ENCODE measurements at places on chromosomes 16 and 17. TPM values are rescaled to one million over a fixed set of nuclear protein-coding genes. Genes with fewer than 3 reads are reported as not detected.

AATF gene
- total RNA-seq: 47.2 TPM

SNX20 gene
- total RNA-seq: 2.9 TPM

GLTPD2 gene
- total RNA-seq: not detected

KRTAP4-1 gene
- 0.84 TPM for total RNA-seq

CMTM3 gene
- 15.9 TPM for total RNA-seq

TBC1D3I gene
- 0.55 TPM for total RNA-seq

MGAT5B gene
- total RNA-seq: 0.44 TPM

CACNG5 gene
- total RNA-seq: not detected

KRTAP2-3 gene
- total RNA-seq: not detected

ASB16 gene
- total RNA-seq: not detected

DNA sequence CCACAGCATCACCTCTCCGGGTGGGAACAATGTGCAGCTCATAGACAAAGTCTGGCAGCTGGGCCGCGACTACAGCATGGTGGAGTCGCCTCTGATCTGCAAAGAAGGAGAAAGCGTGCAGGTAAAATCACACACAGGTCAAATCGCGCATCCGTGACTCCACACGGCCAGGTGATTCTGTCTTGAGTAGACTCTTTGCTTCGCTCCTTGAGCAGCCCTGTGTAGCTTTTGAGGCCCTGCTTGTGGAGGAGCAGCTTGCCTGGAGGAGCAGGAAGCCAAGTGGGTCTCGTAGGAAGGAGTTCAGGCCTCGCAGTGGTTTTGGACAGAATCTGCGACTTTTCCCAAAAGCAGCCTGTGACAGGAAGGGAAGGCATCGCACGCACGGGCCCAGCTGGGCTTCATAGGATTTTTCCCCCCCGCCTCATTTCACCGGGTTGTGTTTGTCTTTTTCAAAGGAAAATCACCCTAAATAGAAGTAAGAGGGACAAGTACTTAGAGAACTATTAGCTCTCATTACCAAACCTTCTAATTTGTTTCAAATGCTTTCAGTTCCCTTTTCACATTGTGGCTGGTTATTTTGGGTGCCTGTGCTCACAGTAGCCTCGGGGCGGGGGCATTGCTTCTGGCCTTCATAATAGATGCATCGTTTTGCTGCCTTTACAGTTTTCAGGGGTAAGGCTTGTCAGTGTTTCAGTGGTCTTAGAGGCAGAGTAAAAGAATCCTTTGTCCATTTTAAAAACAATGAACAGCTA lies 71.5 kb downstream of the SEC14L1 start:
- no peak for DNase-seq

DNA sequence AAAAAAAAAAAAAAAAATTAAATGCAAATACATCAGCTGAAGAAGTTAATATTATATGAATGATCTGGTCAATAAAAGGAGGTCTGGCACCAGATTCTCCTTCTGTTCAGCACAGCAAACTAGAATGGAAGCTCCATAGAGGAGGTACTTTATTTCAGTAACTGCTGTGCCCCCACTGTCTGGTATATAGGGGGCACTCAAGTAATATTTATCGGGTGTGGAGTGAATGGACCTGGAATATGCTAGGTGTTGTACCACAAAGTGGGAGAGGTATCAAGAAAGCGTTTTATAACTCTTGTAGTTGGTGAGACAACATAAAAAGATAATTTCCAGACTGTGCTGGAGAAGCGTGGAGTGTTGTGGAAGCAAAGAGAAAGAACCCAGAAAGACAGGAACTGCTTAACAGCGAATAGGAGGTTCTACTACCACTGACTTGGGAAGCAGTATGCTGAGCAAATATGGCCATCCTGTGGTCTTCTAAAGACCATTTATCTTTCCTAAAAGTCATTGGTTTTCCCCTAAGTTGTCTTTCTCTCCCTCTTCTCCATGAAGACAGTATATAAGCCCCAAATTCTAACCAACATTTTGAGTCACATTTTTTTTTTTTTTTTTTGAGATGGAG lies 12.2 kb upstream of the PRKCA start:
- no peak for DNase-seq

GRCh38 chr16:53945996-53946395 lies 242.0 kb downstream of the FTO start:
- peak; percentile 30 for DNase-seq

DNA sequence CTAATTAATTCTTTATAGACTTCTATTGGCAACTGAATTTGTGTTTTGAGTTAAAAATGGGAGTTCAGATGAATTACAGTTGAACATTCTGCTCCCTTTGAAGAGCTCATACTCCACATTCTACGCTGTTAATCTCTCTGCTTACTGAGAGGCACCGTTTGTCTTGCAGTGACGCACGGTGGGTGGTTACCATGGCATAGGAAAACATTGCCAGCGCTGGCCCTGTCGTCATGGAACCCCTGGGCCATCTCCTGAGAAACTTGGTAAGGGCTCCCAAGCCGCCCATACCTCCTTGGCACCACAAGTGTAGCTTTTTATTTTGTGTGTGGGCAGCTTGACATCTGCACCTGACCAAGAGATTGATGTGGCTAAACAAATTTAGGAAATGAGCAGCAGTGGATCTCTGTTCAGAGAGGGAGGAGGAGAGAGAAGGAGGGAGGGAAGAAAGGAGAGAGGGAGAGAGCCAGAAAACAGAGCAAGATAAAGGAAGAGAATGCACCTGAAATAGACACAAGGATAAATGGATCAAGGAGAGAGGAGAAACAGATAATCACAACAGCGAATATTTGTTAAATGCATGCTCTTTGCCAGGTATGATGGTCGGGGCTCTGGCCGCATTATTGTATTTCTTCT lies 398.5 kb downstream of the HAPSTR1 start:
- no peak for DNase-seq

DNA sequence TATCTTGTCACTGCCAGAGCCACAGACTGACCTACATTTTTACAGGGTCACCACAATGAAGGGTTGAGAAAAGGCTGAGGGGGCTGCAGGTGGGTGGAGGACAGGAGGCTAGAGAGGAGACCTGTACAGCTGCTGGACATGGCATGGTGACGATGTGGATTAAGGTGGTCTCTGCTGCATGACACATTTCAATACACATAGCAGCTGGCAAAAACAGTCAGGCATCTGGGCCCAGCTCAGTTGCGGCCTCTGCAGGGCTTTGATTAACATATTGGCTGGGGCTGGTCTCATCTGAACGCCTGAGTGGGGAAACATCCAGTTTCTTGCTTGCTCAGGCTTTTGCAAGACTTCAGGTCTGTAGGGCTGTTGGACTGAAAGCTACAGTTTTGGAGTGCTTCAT lies 265.4 kb upstream of the FOXF1 start:
- DNase-seq: no peak

DNA sequence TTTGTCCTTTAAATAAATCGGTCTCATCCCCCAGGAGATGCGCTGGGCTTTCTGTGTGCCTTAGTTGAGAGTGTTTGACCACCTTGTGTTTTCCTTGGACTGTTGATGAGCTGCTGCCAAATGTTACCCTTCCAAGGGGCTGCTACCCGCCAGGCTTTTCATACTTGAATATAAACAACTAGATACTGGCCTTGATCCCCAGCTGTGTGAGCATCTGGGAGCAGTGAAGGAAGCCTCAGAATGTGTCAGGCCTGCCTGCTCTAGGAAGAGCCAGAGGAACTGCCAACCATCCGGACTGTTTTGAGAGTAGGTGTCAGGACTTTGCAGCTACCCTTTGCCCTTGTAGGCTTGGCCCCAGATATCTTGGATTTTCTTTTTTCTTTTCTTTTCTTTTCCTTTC lies 57.8 kb downstream of the LDHD start:
- no peak for DNase-seq

- DNase-seq: peak; percentile 29
These were observed 83.7 kb upstream of the ZNF750 start for GRCh38 chr17:82923366-82924113.

GRCh38 chr17:31449111-31449510 lies 57.6 kb downstream of the RAB11FIP4 start:
- DNase-seq: no peak

- no peak for DNase-seq
These were observed 2.7 kb downstream of the WDR59 start for GRCh38 chr16:74982256-74982655.

- peak; percentile 90 for DNase-seq
These were observed 8.4 kb downstream of the SLC16A5 start for GRCh38 chr17:75096082-75096625.
